ENCODE measurements at places on chromosomes 16 and 17.
A peak's percentile ranks its signal among the peaks of the same experiment; 100 is the strongest.

GRCh38 chr17:6923385-6923784 is 72.5 kb upstream of the ALOX12 start:
- no peak for DNase-seq
- H3K4me3 ChIP-seq, result no peak overlapping the region
- H3K27me3 ChIP-seq, result no peaks in the 10 kb centered on the region

- H3K4me1 ChIP-seq, result no peaks in the 10 kb centered on the region
- no peak for DNase-seq
- no peak overlapping the region for H3K4me3 ChIP-seq
- no peaks in the 10 kb centered on the region for H3K36me3 ChIP-seq
- H3K27ac ChIP-seq, result no peak overlapping the region
- peaks cover 98% of the 10 kb centered on the region for H3K27me3 ChIP-seq
Observed at GRCh38 chr16:85994492-85995490, 95.8 kb downstream of the IRF8 start.

DNA sequence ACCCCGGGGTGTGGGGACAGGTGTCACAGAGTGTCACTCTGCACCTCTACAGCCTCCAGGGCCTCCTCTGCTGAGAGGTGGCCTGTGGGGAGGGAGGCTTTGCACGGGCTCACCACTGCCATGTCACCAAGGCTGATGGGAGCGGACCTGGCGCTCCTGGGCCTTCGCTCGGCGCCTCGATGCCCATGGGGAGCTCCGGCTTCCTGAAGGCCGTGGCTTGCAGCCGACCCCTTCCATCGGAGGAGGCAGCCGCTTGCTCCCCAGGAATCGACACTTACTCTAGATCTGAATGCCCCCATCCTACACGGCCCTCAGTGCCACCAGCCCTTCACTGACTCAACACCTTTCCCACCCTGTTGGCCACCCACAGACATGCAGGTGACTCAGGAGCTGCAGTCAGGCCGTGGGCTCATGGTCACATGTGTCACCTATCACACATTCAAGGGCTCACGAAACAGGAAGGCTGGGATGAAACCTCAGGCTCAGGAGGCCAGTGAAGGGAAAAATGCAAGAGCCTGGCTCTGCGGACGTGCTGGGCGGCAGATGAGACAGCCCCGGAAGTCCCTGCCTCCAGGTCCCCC is 11.9 kb downstream of the LGALS3BP start:
- no peak for DNase-seq
- H3K36me3 ChIP-seq, result peaks cover 37% of the 10 kb centered on the region
- no peak overlapping the region for H3K27ac ChIP-seq
- H3K27me3 ChIP-seq, result no peaks in the 10 kb centered on the region

DNA sequence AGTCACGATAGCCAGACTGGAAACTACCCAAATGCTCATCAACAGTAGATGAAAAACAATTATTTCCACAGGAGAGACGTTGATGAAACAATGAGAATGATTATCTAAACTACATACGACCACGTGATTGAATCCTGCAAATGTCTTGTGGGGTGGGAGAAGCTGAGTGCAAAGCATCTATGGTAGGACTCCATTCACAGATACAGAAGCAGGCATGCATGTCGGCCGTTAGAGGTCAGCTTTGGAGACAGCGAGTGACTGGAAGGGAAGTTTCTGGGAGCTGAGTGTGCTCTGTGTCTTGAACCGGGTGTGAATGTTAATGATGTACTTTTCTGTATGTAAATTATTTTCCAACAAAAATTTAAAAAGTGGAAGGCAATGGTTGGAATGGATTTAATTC is 71.5 kb upstream of the DNAJA2 start:
- DNase-seq, result no peak
- no peak overlapping the region for H3K4me3 ChIP-seq
- no peaks in the 10 kb centered on the region for H3K27me3 ChIP-seq
- no peaks in the 10 kb centered on the region for H3K4me1 ChIP-seq
- no peaks in the 10 kb centered on the region for H3K36me3 ChIP-seq

GRCh38 chr17:19363114-19363438 is 553 bp upstream of the B9D1 start:
- peaks cover 5% of the 10 kb centered on the region for H3K36me3 ChIP-seq
- DNase-seq, result no peak
- H3K4me3 ChIP-seq, result peak overlapping the region; percentile 75
- peaks cover 32% of the 10 kb centered on the region for H3K4me1 ChIP-seq
- no peaks in the 10 kb centered on the region for H3K27me3 ChIP-seq
- no peak overlapping the region for H3K27ac ChIP-seq

- no peaks in the 10 kb centered on the region for H3K36me3 ChIP-seq
- no peak overlapping the region for H3K27ac ChIP-seq
- H3K4me1 ChIP-seq, result no peaks in the 10 kb centered on the region
Observed at GRCh38 chr17:36705874-36706731, 104.7 kb downstream of the MRM1 start.

DNA sequence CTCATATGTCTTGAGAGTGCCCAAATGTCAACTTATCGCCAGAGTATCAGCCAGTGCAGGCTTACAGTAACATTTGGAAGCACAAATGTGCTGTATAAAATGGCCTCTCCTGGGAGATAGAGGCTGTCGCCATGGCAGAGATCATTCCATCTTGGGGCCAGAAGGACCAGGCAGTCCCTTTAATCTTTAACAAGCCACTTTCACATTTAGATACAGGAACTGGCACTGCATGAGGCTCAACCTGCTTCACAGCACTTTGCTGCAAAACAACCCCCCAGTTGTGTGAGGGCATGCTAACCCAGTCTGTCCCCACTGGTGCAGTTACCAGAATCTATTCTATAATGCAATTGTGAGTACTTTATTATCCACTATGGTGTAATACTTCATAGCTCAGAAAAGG is 4.7 kb upstream of the RFFL start:
- H3K4me3 ChIP-seq, result no peak overlapping the region
- H3K27me3 ChIP-seq, result no peaks in the 10 kb centered on the region
- no peak for DNase-seq
- no peaks in the 10 kb centered on the region for H3K36me3 ChIP-seq

GRCh38 chr16:35234679-35235078 is 1775.3 kb downstream of the TP53TG3F start:
- no peaks in the 10 kb centered on the region for H3K36me3 ChIP-seq
- no peaks in the 10 kb centered on the region for H3K4me1 ChIP-seq
- H3K4me3 ChIP-seq, result no peak overlapping the region
- no peak for DNase-seq

- no peak overlapping the region for H3K27ac ChIP-seq
- H3K4me1 ChIP-seq, result no peaks in the 10 kb centered on the region
- H3K27me3 ChIP-seq, result peaks cover 64% of the 10 kb centered on the region
- no peak overlapping the region for H3K4me3 ChIP-seq
- DNase-seq, result no peak
Observed at GRCh38 chr16:1152123-1152638, 725 bp upstream of the CACNA1H start.

GRCh38 chr16:8989099-8989878 is 25.6 kb upstream of the USP7 start:
- no peak for DNase-seq
- no peak overlapping the region for H3K4me3 ChIP-seq
- no peak overlapping the region for H3K27ac ChIP-seq

All from SK-N-SH (cell line).